ENCODE measurements at places on chromosomes 3 and 15.

DNA sequence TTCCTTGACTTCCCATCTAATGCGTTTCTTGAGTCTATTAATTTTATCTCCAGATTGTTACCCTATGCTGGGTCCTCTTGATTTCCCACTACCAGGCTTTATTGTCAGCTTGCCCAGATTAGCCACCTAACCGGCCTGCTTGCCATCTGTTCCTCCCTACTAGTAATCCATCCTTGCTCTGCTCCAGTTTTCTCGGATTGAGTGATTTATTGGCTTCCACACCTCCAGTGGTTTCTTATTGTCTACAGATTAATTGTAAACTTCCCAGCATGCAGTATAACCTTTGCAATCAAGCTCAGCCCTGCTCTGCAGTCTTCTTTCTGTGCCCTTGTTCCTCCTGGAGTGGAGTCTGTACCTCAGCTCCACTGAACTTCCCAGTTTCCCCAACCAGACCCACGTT is 63.4 kb downstream of the ARHGEF26 start:
- DNase-seq, result no peak

DNA sequence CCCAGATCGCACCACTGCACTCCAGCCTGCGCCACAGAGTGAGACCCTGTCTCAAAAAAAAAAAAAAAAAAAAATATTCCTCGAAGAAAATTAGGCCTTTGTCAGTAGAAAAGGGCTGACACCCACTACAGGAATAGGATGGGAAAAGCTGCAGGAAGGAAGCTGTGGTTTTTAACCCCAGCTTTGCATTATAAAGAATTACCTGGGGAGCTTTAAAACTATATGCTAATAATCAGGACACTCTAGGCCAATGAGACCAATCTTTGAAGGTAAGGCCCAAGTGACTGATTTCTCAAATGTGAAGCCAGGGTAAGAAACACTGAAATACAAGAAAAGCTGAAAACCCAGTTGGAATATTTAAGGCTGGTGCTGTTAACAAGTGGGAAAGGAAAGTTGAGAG is 74.3 kb downstream of the RBPMS2 start:
- DNase-seq, result no peak

DNA sequence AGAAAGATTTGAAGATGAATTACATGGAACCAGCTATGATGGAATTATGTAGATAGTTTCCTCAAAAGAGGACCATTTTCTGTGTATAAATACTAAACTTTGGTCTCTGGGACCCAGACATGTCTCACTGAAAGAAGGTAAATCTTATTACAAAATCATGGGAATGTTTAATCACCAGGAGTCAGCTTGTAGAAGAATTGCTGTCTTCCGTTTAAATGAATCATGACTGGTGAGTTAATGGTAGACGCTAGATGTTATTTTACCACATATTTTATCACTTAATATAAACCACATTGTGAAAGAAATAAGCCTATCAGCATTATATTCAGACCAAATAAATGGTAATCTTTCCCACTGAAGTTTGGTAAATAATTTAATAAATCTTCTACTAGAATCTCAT is 322.3 kb upstream of the SUCLG2 start:
- DNase-seq, result no peak

- no peak for DNase-seq
These were observed 9.9 kb upstream of the ANPEP start for GRCh38 chr15:89824607-89824867.

GRCh38 chr15:94674296-94674695 is 442.9 kb downstream of the MCTP2 start:
- no peak for DNase-seq

- DNase-seq, result no peak
These were observed 4.8 kb upstream of the VILL start for GRCh38 chr3:37985637-37986320.

GRCh38 chr15:89412905-89413411 is 78.3 kb upstream of the POLG start:
- no peak for DNase-seq

GRCh38 chr3:71972031-71972430 is 187.1 kb upstream of the PROK2 start:
- DNase-seq, result no peak

GRCh38 chr3:107945417-107946094 is 145.3 kb downstream of the CD47 start:
- no peak for DNase-seq

All from cortex of kidney (tissue), 1 donor.